ENCODE measurements at places on chromosomes 2 and 18.

GRCh38 chr2:233833345-233833744, 21.0 kb downstream of the HJURP start:
- no peak for DNase-seq

DNA sequence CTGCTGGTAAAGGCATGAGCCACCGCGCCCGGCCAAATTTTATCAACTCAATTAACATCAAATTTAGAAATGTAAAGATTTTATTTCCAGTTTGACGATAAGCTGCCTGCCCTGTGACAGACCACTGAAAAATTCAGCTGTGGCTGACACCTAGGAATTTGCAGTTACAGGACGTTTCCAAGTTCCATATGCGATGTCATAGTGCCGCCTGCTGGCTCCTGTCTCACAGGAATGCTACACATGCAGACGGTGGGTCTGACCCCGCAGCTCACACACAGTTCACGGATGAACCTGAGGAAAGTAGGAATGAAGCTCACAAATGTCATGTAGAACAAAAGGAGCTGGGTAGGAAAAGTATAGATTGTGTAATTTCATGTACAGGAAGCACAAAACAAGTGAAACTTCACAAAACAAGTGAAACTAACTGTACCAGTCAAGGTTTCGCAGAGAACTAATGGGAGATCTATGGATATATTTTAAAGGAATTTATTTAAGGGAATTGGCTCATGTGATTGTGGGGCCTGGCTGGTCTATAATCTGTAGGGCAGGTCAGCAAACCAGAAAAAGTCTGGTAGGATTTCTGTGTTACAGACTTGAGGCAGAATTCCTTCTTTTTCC, 13.2 kb upstream of the SEH1L start:
- DNase-seq = peak; percentile 68

GRCh38 chr2:215906458-215906857, 106.9 kb downstream of the MREG start:
- no peak for DNase-seq

DNA sequence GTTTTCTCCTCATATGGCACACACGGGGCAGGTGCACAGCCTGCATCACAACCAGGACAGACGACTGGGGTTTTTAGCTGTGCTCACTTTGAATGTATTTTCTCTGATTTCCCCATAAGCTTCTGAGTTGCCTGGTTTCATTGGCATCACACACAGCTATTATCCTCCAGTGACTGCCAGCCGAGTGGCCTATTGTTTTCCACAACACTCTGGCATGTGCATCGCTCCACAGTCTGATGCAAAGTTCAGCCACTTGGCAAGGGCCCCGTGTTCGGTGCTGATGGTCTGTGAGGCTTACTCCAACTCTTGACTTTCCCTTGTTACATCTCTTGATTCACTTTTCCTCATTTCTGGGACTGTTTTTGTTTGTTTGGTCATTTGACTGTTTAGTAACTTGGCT, 593.1 kb downstream of the CBLN2 start:
- DNase-seq = no peak

DNA sequence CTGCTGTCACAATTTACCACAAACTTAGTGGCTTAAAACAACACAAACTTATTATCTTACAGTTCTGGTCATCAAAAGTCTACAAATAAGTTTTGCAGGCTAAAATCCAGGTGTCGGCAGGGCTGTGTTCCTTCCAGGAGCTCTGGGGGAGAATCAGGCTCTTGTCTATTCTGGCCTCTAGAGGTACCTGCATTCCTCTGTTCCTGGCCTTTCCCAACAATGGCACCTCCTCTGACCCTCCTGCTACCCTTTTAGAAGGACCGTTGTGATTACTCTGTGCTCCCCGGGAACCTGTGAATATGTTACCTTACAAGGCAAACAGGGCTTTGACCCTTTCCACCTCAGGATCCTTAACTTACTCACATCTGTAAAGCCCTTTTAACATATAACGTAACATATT, 98.5 kb downstream of the MRPS9 start:
- DNase-seq = no peak

DNA sequence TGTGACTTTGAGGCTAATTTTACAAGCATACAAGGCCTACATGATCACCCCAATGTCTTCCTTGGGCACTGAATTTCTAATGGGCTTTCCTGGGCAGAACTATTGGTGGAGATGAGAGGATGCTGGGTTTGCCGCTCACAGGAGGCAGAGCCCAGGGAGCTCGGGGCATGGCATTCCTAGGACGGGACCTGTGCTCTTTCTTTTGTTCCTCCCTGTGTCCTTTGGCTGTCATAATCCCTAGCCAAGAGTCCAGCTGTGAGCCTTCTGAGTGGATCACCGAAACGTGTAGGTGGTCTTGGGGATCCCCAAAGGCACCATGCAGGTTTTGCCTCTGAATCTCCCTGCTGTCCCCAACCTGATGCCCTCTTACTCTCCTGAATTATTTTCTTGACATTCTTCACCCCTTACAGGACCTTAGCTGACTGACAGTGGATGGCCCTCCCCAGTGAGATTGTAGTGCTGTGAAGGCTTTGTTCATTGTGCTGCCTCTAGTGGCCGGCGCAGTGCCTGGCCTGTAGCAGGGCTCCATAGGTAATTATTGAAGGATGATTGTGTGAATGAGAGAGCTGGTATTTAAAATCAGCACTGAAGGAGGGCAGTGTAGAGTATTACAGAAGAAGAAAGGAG, 221.9 kb downstream of the ZNF407 start:
- no peak for DNase-seq

Data from activated CD4-positive, alpha-beta T cell treated with anti-CD3 and anti-CD28 coated beads for 1 hour (primary cell).